ENCODE measurements at places on chromosomes 5 and 9. TPM values are rescaled to one million over a fixed set of nuclear protein-coding genes. Genes with fewer than 3 reads are reported as not detected.
A peak's percentile ranks its signal among the peaks of the same experiment; 100 is the strongest.

- no peak overlapping the region for H3K27ac ChIP-seq
- H3K4me3 ChIP-seq, result no peak overlapping the region
- no peaks in the 10 kb centered on the region for H3K4me1 ChIP-seq
- no peak for DNase-seq
- H3K36me3 ChIP-seq, result peaks cover 3% of the 10 kb centered on the region
Measured at GRCh38 chr9:93013856-93014582, 44.5 kb upstream of the SUSD3 start.

- H3K4me3 ChIP-seq, result no peak overlapping the region
- no peak for DNase-seq
- H3K27me3 ChIP-seq, result no peaks in the 10 kb centered on the region
- no peaks in the 10 kb centered on the region for H3K36me3 ChIP-seq
Measured at GRCh38 chr9:125894566-125894965, 147.4 kb downstream of the PBX3 start.

- no peaks in the 10 kb centered on the region for H3K27me3 ChIP-seq
- H3K4me1 ChIP-seq, result no peaks in the 10 kb centered on the region
- H3K36me3 ChIP-seq, result no peaks in the 10 kb centered on the region
- H3K4me3 ChIP-seq, result peak overlapping the region; percentile 64
Measured at GRCh38 chr5:83077662-83078261, 415 bp downstream of the XRCC4 start.

DNA sequence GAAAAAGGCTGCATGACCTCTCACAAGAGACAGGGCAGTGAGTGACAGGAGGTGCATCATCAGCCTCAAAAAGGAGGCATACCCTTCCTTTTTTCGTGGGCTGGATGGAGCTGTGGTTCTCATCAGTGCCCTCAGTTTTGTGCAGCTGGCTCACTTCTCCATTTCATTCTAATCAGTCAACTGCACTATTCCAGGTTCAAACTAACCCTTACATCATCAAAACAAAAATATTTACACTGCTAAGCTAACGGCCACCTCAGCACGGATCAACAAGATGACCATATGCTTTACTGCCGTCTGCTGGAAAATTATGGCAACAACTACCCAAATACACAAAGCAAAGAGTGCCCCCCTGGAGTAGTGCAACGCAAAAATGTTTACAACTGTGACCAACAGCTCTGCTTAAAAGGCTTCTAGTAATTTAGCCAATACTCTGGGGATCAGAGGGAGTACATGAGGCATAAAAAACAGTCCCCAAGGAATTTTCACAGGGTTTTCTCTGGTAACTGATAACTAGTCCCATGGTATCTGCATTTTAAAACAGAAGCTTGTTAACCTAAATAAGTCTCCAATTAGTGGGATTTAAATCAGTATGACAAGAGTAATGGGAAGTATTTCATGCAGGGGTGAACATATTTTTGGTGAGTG lies 10.8 kb downstream of the KCNV2 start:
- no peaks in the 10 kb centered on the region for H3K27me3 ChIP-seq
- no peak overlapping the region for H3K27ac ChIP-seq
- H3K4me3 ChIP-seq, result no peak overlapping the region
- H3K4me1 ChIP-seq, result no peaks in the 10 kb centered on the region
- no peaks in the 10 kb centered on the region for H3K36me3 ChIP-seq

DNA sequence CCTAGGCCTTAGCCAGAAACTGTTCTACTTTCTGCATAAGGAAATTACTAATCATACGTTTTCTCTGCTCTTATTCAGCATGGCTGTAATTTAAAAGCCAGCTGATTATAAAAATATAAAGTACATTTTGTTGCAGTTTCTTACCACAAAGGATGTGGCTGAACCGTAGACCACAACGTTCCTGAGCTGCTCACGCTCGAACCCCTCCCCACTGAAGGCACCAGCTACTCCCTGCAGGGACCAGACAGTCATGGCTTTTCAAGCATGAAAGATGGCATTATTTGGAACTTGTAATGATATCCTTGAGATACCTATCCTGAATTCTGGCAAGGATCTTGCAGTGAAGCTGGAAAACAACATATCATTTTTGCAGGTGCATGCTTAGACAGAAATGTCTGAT lies 91.8 kb upstream of the DMRT1 start:
- no peaks in the 10 kb centered on the region for H3K36me3 ChIP-seq
- H3K4me1 ChIP-seq, result no peaks in the 10 kb centered on the region
- peak; percentile 49 for DNase-seq
- no peaks in the 10 kb centered on the region for H3K27me3 ChIP-seq

The SPRY4 gene
- total RNA-seq, result 43.3 TPM

DNA sequence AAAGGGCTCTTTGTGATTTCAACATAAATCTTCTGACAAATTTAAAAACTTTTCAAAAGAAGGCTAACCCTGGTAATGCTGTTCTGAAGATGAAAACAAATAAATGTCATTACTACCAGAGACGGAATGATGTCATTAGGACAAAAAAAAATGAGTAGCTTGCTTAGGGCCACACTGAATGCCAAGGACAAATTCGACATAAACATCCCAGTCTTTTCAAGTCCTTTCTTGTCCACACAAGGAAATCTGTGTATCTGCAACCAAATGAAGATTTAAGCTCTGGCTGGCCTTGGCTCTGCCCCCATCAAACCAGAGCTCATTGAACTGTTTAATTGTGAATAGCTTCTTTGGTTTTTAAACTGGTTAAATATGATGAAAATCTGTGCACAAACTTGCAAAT lies 592.7 kb downstream of the TLE1 start:
- H3K4me1 ChIP-seq, result no peaks in the 10 kb centered on the region
- H3K4me3 ChIP-seq, result no peak overlapping the region
- H3K36me3 ChIP-seq, result no peaks in the 10 kb centered on the region
- H3K27ac ChIP-seq, result no peak overlapping the region
- DNase-seq, result no peak
- no peaks in the 10 kb centered on the region for H3K27me3 ChIP-seq

DNA sequence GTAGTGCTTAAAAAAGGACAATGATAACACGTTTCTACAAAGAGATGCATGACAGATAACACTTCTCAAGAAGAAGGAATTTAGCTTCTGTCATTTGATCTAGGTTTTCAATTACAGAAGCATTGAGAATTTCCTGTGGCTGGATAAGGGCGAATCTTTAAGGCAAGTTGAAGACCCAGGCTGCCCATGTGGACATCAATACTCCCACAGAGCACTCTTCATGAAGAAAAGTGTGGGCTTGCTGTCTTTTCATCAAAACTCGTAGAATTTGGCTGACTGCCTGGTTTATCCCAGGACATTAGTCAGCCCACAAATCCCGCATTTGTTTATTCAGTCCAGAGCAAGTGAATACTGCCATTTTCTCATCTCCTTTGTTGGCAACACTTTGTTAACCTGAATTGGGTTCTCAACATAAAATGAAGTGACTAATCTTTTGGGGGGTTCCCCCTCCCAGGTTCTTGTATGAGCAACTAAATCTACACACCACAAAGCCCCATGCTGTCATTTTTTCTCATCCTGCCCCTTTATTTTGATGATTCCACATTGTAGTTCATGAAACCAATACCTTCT lies 43.4 kb upstream of the CDKN2B start:
- no peak overlapping the region for H3K27ac ChIP-seq
- no peak for DNase-seq
- H3K4me3 ChIP-seq, result no peak overlapping the region
- no peaks in the 10 kb centered on the region for H3K27me3 ChIP-seq

- no peak overlapping the region for H3K4me3 ChIP-seq
- no peaks in the 10 kb centered on the region for H3K27me3 ChIP-seq
- H3K27ac ChIP-seq, result no peak overlapping the region
- no peaks in the 10 kb centered on the region for H3K36me3 ChIP-seq
- H3K4me1 ChIP-seq, result peaks cover 6% of the 10 kb centered on the region
Measured at GRCh38 chr9:33202552-33203201, 35.5 kb upstream of the B4GALT1 start.

GRCh38 chr5:139369181-139369580 lies 13.9 kb downstream of the SLC23A1 start:
- H3K27me3 ChIP-seq, result no peaks in the 10 kb centered on the region
- no peaks in the 10 kb centered on the region for H3K4me1 ChIP-seq
- H3K36me3 ChIP-seq, result peaks cover 72% of the 10 kb centered on the region

The AUH gene
- 37.1 TPM for total RNA-seq

Measured in Peyer's patch (tissue), 4 donors.